ENCODE measurements at places on chromosomes 1 and 21.

DNA sequence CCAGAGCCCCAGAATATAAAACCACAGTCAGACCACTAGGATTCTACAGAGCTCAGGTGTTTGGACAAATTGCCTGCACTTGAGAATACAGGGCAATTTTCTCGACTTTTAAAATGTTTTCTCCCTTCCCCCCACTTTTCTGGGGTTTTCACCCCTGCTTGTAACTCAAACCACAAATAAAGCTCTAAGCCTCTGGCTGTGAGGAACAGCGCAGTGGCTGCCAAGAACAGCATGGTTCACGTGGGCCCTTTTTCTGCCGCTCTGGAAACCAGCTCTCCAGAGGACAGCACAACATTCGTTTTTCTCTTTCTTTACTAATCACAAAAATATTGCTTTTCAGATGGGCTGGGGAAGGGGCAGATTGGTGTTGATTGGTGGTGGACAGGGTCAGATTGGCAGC is 102.2 kb upstream of the JUN start:
- DNase-seq: no peak

GRCh38 chr1:94272388-94272787 is 35.0 kb upstream of the ARHGAP29 start:
- DNase-seq: no peak

GRCh38 chr1:171800851-171801250 is 19.4 kb downstream of the METTL13 start:
- DNase-seq: no peak

- DNase-seq: no peak
These were observed 108.9 kb downstream of the IFI44 start for GRCh38 chr1:78758506-78758905.

- DNase-seq: no peak
These were observed 23.1 kb downstream of the SNAP47 start for GRCh38 chr1:227758366-227758765.

GRCh38 chr1:151128800-151129199 is 17.6 kb downstream of the SEMA6C start:
- DNase-seq: no peak

- peak; percentile 65 for DNase-seq
These were observed at the start of the genes EIF3I and TMEM234 for GRCh38 chr1:32221980-32222755. Gene EIF3I, plus strand, starts transcription at chr1:32222407. Its CDS starts 35 bp downstream, at chr1:32222442. Gene TMEM234, minus strand, starts transcription at chr1:32222353. Its CDS starts 31 bp downstream, at chr1:32222322.

DNA sequence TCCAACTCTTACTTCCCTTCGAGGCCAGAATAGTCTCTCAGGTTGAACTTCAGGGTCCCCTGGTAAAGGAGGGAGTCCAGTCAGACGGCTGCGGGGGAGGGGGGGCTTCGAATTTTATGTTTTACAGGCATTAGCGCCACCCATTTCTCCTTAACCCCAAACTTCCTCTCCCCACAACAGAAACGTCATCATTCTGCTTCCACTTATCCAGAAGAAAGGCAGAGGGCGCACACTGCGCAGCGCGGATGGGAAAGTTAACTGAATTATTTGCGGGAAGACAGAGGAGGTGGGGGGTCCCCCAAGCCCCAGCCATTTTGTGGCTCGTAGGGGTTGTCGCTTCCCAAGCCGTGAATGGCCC is 529 bp upstream of the PRMT2 start:
- peak; percentile 77 for DNase-seq

- DNase-seq: no peak
These were observed 2.9 kb downstream of the CD1E start for GRCh38 chr1:158356616-158357015.

- DNase-seq: no peak
These were observed 1.6 kb downstream of the CD247 start for GRCh38 chr1:167516404-167517388.

GRCh38 chr1:4079815-4080214 is 179.7 kb upstream of the C1orf174 start:
- no peak for DNase-seq

DNA sequence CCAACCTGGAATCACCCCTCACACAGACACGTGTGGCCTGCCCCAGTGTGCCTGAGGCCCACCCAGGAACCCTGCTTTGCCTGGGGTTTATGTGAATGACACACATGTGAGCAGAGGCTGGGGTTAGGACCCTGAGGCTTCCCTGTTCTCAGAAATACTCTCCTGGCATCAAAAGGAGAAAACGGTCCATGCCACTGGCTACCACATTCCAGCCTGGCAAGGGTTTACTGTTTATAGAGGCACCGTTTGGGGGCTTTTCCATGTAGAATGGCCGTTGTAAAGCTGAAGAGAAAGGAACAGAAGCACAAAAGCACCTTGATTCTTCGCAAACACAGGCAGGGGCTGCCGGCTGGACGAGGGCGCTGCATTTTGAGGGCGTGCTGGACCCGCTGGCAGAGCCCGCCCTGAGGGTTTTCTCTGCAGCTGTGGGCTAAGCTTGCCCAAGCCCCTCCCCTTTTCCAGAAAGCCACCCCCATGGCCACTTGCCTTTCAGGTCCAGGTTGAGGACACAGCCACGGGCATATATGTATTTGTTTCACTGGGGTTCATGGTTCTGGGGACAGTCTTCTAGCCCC is 13.0 kb downstream of the TFF3 start:
- DNase-seq: no peak

DNA sequence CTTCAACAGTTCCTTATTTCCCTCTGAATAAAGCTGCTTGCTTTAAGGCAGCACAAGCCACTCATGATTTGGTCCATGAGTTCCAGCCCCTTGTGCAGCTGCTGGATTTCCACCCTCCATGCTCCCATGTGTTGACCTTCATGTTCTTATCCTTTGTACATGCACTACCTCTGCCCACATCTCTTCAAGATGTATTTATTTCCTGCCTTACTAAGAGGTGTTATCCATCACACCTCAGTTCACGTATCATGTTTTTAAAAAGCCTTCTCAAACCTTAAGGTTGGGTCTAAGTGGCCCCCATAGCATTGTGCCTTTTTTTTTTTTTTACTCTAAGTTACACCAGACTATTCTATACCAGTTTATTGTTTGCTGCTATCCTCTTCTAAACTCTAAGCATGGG is 107.7 kb downstream of the SIPA1L2 start:
- DNase-seq: no peak

- DNase-seq: no peak
These were observed 59.6 kb upstream of the ST6GALNAC5 start for GRCh38 chr1:76807543-76808260.

GRCh38 chr21:37904856-37905255 is 11.4 kb downstream of the KCNJ6 start:
- DNase-seq: no peak

GRCh38 chr1:38700077-38700470 is 159.5 kb downstream of the RRAGC start:
- DNase-seq: no peak

- no peak for DNase-seq
These were observed 71.0 kb downstream of the FOXD2 start for GRCh38 chr1:47508702-47509431.

GRCh38 chr1:182459949-182460348 is 10.0 kb downstream of the RGSL1 start:
- no peak for DNase-seq

- DNase-seq: no peak
These were observed 11.4 kb downstream of the TMEM81 start for GRCh38 chr1:205072881-205073280.

Data from smooth muscle cell of the brain vasculature (primary cell).